Smooth muscle cell of the brain vasculature (primary cell): ENCODE measurements at places on chromosomes 12 and 14.

DNA sequence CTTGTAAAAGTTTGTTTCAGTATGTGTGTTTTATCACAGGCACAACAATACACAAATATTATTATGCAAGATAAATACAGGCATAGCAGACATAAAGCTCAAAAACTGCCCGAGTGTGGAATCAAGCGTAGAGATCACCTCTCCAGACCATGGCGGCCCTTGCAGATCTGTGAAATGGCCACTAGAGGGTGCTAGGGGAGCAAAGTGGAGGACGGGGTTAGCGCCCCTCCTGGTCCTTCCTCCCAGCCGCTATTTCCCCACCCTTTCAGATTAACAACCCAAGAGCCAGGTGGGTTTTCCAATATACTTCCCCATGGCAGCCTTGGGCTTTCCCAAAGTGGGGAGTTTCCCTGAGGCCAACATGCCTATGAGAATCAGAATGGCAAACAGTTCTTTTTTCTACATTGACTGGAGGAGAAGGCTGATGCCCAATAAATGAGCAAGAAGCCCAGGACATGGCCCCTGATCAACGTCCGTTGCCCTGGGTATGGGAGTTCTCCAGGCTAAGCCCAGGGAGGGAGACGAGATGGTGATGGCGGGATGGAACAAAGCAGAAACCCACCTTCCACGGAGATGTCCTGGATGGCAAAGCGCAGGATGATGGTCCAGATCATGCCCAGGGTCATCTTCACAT, 67.4 kb downstream of the ACTN1 start:
- peak; percentile 57 for DNase-seq

GRCh38 chr12:14417715-14418114, 52.2 kb downstream of the ATF7IP start:
- peak; percentile 72 for DNase-seq

- DNase-seq = no peak
Observed at GRCh38 chr12:47024463-47024862, 55.0 kb upstream of the PCED1B start.

GRCh38 chr14:80973931-80974641, 18.7 kb downstream of the TSHR start:
- no peak for DNase-seq

DNA sequence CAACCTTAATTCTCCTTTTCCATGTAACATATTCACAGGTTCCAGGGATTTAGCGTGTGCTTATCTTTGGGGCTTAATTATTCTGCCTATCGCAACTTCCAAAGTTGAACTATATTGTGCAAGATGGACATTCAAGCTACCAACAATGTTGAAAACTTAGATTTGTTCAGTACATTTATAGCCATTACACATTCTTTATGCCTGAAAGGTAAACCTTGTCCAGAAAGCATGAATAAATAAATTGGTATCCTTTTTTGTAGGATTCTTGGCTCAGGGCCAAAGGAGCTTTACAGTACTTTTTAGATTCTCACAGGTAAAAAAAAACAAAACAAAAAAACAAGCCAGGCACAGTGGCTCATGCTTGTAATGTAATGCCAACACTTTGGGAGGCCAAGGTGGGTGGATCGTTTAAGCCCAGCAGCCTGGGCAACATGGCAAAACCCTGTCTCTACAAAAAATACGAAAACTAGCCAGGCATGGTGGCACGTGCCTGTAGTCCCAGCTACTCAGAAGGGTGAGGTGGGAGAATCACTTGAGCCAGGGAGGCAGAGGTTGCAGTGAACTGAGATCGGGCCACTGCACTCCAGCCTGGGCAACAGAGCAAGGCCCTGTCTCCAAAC, 3.3 kb downstream of the C12orf56 start:
- DNase-seq = no peak

DNA sequence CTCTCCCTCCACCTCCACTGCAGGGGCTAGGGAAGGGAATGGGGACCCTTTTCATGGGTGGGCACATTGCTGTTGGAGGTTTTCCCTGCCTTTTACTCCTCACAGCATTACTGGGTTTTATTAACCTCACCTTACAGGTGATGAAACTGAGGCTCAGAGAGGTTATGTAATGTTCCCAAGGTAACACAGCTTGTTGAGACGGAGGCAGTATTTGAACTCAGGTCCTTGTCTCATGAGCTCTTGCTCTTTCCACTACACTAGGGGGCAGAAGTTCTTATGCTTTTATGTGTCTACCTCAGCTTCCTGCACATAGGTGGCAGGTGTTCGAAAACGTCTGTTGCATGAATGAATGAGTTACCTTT, 11.7 kb downstream of the CISTR start:
- DNase-seq = no peak

GRCh38 chr14:63283884-63284248, 34.9 kb downstream of the GPHB5 start:
- DNase-seq = no peak

- DNase-seq = peak; percentile 47
Observed at GRCh38 chr12:59403259-59403932, 192.4 kb upstream of the SLC16A7 start.

GRCh38 chr12:130815028-130815741, 23.9 kb downstream of the STX2 start:
- no peak for DNase-seq

DNA sequence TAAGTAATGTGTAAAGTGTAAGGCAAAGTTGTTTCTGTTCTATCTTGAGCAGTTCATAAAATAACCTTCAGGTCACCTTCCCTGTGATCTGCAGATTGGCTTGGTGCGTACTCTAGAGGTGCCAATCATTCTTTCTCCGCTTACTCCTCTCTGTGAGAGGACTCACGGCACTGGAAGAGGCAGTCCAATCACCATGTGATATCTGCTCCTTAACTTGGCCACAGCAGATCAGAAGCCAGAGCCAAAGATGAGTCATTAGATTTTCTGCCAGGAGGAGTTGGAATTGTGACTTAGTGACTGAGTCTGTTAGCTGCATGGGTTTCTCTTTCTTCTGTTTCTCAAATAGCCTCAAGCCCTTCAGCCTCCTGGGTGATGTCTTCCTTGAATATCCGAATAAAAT, 165.5 kb downstream of the SLC41A2 start:
- peak; percentile 31 for DNase-seq

GRCh38 chr12:70561550-70561949, 75.7 kb downstream of the PTPRB start:
- DNase-seq = no peak

DNA sequence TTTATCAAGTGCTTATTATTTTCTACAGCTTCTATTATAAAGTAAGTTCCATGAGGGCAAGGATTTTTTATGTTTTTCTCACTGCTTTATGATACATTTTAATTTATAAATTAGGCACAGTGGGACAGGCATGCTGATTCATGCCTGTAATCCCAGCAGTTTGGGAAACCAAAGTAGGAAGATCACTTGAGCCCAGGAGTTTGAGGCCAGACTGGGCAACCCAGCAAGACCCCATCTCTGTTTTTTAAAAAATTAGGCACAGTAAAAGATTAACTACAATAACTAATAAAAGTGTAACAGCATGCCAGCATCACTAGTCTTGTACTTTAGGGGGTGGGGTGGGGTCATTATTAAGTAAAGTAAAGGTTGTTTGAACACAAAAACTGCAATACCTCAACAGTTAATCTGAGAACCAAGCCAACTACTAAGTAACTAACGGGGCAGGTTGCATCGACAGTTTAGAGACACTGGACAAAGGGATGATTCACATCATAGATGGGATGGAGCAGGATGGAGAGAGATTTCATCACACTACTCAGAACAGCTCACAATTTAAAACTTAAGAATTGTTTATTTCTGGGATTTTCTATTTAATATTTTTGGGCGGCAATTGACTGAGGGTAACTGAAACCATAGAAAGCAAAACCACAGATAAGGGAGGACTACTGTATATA, 119.5 kb downstream of the PLEKHA5 start:
- no peak for DNase-seq
